ENCODE measurements at places on chromosomes 12 and 14. TPM values are rescaled to one million over a fixed set of nuclear protein-coding genes. Genes with fewer than 3 reads are reported as not detected.

KLRF1 gene
- not detected for total RNA-seq

- no peaks in the 10 kb centered on the region for H3K27me3 ChIP-seq
- no peaks in the 10 kb centered on the region for H3K4me1 ChIP-seq
- no peak overlapping the region for H3K4me3 ChIP-seq
- no peak overlapping the region for H3K27ac ChIP-seq
- no peaks in the 10 kb centered on the region for H3K36me3 ChIP-seq
- no peak for DNase-seq
Measured at GRCh38 chr14:98177551-98177950, 1094.4 kb downstream of the BCL11B start.

GRCh38 chr12:28793581-28794151 is 355.4 kb upstream of the FAR2 start:
- no peaks in the 10 kb centered on the region for H3K4me1 ChIP-seq
- no peak overlapping the region for H3K4me3 ChIP-seq
- H3K27me3 ChIP-seq, result no peaks in the 10 kb centered on the region
- H3K27ac ChIP-seq, result no peak overlapping the region
- no peak for DNase-seq

DNA sequence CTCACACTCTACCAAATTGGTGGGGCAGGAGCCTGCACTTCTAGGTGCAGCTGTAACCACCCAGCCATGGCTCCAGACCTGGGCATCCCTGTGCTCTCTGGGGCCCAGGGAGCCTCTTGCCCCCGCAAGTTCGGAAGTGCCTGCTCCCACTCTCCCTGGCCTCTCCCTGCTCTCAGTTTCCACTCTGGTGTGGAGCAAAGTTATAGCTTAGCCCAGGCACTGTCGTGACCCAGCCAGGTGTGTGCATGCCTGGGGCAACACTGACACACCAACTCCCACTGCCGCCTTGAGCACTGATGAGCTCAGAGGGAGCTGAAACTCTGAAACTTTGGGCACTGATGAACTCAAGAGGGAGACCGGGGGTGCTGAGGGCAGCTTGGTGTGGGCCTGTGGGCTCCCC is 8.7 kb upstream of the FBXO33 start:
- no peaks in the 10 kb centered on the region for H3K27me3 ChIP-seq
- no peak for DNase-seq
- no peak overlapping the region for H3K4me3 ChIP-seq
- no peaks in the 10 kb centered on the region for H3K4me1 ChIP-seq
- no peak overlapping the region for H3K27ac ChIP-seq

CCDC198 gene
- total RNA-seq, result not detected

PMCH gene
- total RNA-seq, result not detected

DNA sequence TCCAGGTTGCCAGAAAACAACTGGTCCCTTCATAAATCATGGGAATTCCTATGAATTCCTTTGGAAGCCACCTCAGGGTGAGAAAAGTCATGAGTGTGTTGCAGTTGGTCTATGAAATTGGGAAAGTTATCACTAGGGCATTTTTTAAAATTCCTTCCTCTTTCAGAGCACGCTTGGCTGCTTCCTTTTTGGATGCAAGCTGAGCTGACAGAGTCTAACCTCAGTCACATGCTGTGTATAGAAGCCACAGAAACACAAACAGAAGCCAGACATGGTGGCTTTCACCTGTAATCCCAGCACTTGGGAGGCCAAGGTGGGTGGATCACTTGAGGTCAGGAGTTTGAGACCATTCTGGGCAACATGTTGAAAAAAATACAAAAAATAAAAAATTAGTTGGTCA is 21.7 kb upstream of the HELB start:
- no peaks in the 10 kb centered on the region for H3K36me3 ChIP-seq
- no peaks in the 10 kb centered on the region for H3K4me1 ChIP-seq
- DNase-seq, result no peak

Measured in adrenal gland (tissue), 19 donors.